ENCODE measurements at places on chromosomes 12 and 14.
A peak's percentile ranks its signal among the peaks of the same experiment; 100 is the strongest.

DNA sequence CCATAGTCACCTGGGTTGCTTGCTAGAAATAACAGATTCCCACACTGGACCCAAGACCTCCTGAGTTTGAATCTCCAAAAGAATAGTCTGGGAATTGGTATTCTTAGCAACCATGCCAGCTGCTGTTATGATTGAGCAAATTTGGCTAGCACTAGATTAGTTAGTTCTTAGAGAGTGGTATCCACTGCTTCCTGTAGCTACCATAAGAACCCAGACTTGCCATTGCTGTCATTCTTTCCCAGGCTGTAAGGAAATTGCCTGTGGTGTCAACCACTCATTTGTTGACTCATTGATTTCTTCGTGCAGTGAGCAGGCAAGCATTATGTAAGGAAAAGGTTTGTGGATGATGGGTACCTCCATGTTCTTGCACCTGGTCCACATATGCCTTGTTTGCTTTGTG is 201.8 kb upstream of the RGS6 start:
- DNase-seq, result no peak

- no peak for DNase-seq
Observed at GRCh38 chr14:64137657-64138290, 156.4 kb downstream of the ESR2 start.

- DNase-seq, result peak; percentile 38
Observed at GRCh38 chr14:36580856-36581831, 1.3 kb downstream of the NKX2-8 start.

- no peak for DNase-seq
Observed at GRCh38 chr14:24881116-24881893, 168.6 kb downstream of the STXBP6 start.

DNA sequence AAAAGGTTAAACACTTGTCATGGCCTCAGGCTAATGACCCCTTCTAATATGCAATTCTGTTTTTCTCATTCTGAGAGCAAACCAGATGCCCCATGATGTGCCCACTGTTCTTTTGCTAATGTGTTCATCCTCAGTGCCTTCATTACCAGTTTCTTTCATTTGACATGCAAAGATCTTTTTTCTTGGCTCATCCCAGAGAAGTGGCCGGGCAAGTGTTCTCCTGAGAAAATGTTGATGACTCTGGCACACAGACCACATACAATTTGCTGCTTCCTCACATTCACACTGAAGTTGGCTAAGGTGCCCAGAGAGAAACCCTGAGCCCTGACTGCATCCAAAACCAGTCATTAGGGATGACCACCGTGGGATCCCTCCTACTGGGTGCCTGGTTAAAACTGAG is 833.3 kb downstream of the DIO2 start:
- DNase-seq, result no peak

DNA sequence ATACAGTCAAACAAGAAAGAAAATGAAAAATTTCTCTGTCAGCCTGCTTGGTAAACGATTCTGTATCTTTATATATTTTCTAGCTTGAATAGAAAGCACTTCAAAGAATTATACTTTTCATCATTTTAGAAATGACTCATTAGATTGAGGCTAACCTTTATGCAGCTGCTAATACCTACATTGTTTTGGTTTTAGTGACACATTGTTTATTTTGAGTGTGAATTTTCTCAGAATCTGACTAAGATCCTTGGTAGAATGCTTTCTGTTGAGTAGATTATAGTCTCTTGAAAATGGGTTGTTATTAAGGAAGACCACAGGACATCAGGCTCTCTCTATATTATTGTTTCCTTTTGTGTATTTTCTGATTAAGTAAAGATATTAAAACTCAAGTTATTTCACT is at the start of gene PMCH:
TSS of gene PMCH (minus strand) at position 45 of the 400 bp plus-strand sequence. CDS start 63 bp downstream, outside the sequence.
- no peak for DNase-seq

GRCh38 chr14:103802356-103802755 is 45.0 kb downstream of the PPP1R13B start:
- no peak for DNase-seq

- no peak for DNase-seq
Observed at GRCh38 chr12:128083132-128083729, 183.7 kb upstream of the TMEM132C start.

GRCh38 chr14:79708426-79709388 is 502.6 kb downstream of the DIO2 start:
- DNase-seq, result no peak

GRCh38 chr12:69052613-69053408 is 119.8 kb upstream of the CPM start:
- no peak for DNase-seq

- DNase-seq, result no peak
Observed at GRCh38 chr12:51914034-51914923, 7.0 kb downstream of the ACVRL1 start.

- no peak for DNase-seq
Observed at GRCh38 chr12:92481066-92481465, 221.7 kb upstream of the PLEKHG7 start.

DNA sequence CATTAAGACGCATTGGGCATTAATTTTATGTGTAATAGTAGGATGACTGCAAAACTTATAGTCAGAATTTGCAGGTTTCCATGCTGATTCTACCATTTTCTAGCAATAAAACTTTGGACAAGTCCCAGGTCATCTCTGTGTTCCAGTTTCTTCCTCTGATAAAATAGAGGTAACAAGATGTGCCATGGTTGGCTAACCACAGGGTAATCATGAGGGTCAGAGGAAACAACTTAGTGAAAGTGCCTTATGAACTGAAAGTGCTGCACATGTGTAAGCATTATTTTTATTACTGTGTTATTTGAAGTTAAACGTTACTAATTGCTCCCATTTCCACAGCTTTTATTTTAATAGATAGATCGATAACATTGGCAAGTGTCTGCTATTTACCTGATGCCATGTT is 21.1 kb downstream of the SMCO2 start:
- no peak for DNase-seq
